Activated CD4-positive, alpha-beta memory T cell treated with anti-CD3 and anti-CD28 coated beads for 36 hours (primary cell): ENCODE measurements at places on chromosomes 7 and 10. TPM values are rescaled to one million over a fixed set of nuclear protein-coding genes. Genes with fewer than 3 reads are reported as not detected.

Gene ACBD7
- 1.9 TPM for total RNA-seq

- H3K27me3 ChIP-seq, result no peaks in the 10 kb centered on the region
- H3K27ac ChIP-seq, result no peak overlapping the region
- peaks cover 7% of the 10 kb centered on the region for H3K4me1 ChIP-seq
- no peaks in the 10 kb centered on the region for H3K36me3 ChIP-seq
These were observed 153.4 kb downstream of the BICC1 start for GRCh38 chr10:58666024-58666423.

GRCh38 chr10:20185116-20185515, 368.9 kb downstream of the PLXDC2 start:
- H3K27me3 ChIP-seq, result no peaks in the 10 kb centered on the region
- H3K4me1 ChIP-seq, result no peaks in the 10 kb centered on the region
- no peak for DNase-seq
- H3K36me3 ChIP-seq, result no peaks in the 10 kb centered on the region
- no peak overlapping the region for H3K27ac ChIP-seq

DNA sequence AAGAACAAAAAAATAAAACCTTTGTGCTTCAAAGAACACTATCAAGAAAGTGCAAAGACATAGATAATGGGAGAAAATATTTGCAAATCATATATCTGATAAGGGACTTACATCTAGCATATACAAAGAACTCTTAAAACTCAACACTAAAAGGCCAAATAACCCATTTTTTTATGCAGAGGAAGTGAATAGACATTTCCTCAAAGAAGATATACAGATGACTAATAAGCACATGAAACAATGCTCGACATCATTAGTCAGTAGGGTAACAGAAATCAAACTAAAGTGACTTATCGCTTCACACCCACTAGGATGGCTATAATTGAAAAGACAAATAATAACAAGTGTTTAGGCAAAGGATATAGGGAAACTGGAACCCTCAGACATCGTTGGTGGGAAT, 78.0 kb downstream of the MALSU1 start:
- H3K27ac ChIP-seq, result no peak overlapping the region
- peaks cover 8% of the 10 kb centered on the region for H3K27me3 ChIP-seq
- no peaks in the 10 kb centered on the region for H3K36me3 ChIP-seq
- DNase-seq, result no peak
- no peak overlapping the region for H3K4me3 ChIP-seq

Gene STMP1
- total RNA-seq, result 17.8 TPM

Gene SRGN
- total RNA-seq, result 966 TPM
